ENCODE measurements at places on chromosomes 5 and 9.

DNA sequence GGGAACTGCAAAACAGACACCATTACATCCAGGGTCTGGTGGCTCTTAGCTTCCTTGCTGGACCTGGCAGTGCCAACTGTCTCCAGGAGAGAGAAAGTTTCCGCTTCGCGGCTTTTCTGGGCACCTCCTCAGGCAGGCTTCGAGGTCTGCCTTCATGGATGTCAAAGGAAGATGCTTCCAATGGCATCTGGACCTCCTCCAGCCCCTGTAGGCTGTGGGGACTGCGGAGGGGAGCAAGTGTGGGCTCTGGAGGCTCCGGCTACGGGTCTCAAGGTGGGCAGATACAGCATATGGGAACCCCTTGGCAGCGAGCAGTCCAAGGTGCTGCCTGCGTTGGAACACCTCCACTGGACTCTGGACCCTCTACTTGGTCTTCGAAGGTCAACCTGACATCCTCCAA lies 6.0 kb downstream of the C9orf50 start:
- no peak for DNase-seq

GRCh38 chr9:27442464-27442863 lies 81.6 kb upstream of the IFNK start:
- DNase-seq, result no peak

DNA sequence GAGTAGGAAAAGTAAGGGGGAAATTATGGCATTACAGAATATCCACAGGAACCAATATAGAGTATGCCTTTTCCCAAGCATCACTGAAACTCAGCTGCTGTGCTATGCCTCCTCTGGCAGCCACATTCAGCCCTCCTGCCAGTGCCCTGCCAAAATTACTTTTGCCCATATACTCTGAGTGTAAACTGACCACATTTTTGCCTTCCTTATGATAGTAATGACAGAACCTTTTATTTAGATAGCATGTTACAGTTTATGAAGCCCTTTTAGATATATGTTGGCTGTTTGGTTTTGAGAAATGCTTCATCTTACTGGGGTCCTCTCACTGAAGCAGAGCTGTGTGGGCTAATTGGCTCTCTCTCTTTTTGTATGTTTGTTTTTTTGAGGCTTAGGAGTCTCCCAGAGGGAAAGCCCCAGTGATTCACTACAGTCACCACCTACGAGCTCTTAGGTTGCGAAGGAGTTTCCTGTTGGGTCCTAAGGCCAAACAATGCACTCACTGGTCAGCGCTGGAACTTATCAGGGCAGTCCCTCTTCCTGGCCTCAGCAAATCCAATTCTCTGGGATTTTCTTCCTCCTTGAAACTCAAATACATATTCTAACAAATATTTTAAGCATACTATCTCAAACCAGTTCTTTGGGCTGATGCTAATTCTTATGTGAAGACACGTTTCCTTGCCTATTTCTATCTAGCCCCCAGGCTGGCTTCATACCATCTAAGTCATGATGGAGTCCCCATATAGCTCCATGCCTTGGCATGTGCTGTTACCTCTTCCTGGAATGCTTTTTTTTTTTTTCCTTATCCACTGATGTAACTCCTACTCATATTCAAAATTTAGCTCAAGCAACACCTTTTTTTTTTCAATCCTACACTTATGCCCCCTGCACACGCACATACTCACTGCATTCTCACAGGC lies 3.7 kb downstream of the PHF24 start:
- DNase-seq, result no peak

DNA sequence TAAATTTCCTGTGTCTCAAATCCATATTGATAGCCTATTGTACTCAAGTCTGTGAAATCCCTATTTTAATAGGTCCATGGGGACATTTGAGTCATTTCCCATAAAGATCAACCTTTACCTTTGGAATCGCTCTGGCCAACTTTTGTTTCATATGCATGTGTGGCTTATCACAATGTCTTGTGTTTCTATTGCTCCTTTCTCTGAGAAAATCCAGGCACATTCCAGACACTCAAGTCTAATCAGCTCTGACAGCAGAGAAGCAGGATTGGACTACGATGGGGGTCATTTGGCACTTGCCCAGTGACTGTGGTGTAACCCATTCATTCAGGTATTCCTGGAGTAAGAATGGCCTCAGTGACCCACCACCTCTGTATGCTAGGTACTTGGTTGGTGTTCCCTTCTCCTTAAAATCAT lies 48.4 kb downstream of the ACTBL2 start:
- no peak for DNase-seq

- DNase-seq, result no peak
Observed at GRCh38 chr5:76149636-76150035, 66.5 kb downstream of the SV2C start.

DNA sequence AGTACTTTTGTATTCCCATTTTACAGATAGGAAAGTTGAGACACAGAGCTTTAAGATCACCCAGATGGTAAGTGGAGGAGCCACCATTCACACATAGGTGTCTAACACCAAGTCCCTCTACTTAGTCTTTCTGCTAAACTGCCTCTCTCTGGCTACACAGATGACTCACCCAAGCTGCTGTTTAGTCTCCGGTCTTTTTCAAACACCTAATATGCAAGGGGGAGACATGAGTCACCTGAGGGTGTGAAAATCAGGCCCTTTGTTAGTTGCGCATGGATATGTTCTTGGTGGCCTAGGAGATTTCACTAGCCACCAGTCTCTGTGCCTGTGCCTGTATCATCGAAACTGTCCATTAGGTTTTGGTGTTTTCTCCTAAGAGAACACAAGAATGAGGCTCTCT lies 117.8 kb downstream of the MAST4 start:
- no peak for DNase-seq

DNA sequence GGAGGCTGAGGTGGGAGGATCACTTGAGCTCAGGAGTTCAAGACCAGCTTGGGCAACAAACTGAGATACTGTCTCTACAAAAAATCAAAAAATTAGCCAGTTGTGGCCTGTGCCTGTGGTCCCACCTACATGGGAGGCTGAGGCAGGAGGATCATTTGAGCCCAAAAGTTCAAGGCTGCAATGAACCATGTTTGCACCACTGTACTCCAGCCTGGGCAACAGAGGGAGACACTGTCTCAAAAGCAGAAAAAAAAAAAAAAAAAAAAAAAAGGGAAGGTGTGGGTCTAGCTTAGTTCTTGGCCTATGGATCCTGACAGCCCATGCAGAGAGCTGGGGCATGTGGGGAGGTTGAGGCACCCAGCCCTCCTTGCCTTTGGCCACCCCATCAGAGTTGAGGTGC lies 10.9 kb downstream of the PLPP7 start:
- DNase-seq, result no peak

- peak; percentile 59 for DNase-seq
Observed at GRCh38 chr5:123227216-123227615, 138.2 kb downstream of the PRDM6 start.

GRCh38 chr5:173841710-173842109 lies 46.4 kb upstream of the CPEB4 start:
- no peak for DNase-seq

GRCh38 chr9:120405860-120406259 lies 174.1 kb downstream of the CDK5RAP2 start:
- DNase-seq, result no peak

DNA sequence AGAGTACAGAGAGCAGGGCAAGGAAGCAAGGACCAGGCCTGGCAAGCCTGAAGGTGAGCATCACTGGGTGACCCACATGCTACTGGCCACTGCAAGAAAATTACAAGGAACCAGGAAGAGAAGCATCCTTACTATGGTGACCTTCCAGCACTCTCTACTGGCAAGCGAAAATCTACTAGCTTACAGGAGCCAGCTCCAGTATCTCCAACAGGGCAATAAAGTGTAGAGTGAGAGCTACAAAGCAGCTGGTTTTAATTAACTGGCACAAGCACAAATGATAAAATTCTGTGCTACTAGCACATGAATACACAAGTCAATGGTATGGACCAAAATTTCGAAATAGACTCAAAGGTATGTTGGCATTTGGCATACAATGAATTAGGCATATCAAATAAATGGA lies 113.3 kb upstream of the CAST start:
- DNase-seq, result no peak

- DNase-seq, result peak; percentile 44
Observed at GRCh38 chr5:41364346-41364745, 146.1 kb downstream of the PLCXD3 start.

DNA sequence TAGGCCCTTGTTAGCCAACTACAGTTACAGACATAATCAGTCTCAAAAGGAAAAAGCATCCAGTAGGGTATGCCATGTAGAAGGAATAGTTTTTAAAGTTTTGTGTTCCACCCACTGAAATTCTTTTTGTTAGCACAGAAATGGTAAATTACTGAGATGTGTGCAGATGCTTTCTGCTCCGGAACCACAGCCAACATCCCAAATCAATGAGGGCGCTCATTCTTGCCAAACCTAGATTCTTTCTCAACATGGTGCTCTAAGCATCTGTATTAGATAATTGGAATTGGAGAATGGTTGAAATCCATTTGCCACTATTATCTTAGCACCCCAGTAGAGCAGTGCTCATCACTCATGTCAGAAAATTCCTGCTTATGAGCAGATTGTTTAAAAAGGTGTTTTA lies 127.8 kb downstream of the SEC61B start:
- DNase-seq, result no peak

DNA sequence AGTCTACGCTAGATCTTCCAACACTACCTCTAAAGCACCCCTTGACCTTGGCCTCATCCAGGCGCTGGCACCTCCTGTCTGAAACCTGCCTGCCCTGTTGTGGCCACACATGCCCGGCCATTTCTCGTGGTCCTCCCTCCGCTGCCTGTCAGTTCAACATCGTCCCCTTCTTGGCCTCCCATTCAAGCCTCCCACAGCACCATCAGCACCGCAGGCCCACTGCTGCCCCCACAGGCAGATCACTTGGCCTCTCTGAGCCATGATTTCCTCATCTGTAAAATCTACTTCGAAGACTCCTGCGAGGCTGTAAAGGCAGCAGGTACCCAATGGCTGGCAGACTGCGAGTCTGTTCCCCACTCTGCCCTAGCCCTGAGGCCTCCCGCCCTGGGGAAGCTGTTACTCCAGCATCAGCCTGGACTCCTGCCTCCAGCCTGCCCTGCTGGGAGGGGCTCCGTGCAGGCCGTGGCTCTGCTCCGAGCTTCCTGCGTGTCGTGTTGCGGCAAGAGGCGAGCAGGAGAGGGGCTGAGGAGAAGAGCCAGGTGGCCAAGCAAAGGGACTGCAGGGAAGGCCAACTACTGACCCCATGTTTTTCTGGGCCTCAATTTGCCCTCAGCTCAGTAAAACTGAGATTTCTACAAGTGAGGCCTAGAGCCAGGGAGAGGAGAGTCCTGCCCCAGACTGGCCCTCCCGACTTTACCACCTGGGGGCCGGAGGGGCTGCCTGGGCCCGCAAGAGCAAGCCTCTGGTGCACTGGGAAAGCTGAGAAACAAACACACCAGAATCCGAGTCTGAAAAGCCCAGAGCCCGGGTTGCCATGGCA lies 70.5 kb upstream of the LRRTM2 start:
- no peak for DNase-seq

DNA sequence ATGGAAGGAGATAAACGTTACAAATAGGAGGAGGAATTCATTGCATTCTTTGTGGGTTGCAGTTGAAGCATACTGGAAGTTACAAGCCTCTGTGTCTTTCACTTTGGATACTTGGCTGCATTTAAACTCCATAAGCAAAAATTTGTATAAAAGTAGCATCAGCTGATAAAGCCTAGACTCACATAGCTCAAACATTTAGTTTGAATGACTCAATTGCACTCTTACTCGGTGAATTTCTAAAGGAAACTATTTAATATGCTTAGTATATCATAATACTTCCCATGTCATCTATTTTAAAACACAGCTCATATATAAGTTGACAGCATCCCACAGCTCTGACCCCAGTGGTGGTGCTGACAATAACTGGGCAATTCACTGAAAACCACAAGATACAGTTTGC lies 596.6 kb upstream of the ZNF608 start:
- DNase-seq, result no peak

DNA sequence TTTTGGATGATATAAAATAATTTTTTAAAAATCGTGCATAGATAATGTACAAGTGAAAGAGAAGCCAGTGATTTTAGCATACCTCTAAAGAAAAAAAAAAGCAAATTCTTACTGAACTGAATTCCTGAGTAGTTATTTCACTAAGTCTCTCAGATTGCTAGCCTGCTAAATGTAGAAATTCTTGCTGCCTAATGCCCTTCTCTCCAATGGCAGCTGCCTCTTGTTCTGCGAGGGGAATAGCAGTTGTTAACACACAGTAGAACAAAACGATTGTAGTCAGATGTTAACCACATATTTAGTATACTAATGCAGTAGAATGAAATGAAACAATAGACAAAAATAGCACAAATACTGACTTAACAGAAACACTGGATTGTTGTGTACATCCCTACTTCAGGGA lies 26.8 kb downstream of the SMAD5 start:
- DNase-seq, result no peak

- DNase-seq, result no peak
Observed at GRCh38 chr5:56852228-56853000, 37.1 kb downstream of the MAP3K1 start.

DNA sequence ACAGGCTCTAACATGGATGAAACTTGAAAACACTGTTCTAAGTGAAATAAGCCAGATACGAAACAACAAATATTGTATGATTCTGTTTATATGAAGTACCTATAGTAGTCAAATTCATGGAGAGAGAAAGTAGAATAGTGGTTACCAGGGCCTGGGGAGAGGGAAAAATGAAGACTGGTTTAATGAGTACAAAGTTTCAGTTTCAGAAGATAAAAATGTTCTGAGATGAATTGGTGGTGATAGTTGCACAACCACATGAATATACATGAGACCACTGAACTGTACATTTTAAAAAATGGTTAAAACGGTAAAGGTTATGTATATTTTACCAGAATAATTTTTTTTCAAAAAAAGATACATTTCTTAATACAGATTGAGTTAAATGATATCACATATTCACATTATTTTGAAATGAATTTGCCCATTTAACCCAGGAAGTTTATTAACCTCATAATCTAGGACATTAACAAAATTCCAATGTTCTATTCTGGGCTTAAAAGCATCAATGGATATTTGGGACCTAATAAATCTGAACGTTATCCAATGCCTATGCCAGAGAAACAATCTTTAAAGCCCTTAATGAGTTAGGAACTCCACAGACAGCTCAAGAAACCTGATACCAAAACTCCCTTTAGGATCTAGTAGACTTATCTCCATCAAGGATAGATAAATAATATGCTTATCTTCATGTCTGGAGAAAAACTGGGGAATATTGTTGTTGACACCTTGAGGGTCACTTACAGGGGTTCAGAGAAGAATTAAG lies 521.3 kb downstream of the EFNA5 start:
- no peak for DNase-seq

DNA sequence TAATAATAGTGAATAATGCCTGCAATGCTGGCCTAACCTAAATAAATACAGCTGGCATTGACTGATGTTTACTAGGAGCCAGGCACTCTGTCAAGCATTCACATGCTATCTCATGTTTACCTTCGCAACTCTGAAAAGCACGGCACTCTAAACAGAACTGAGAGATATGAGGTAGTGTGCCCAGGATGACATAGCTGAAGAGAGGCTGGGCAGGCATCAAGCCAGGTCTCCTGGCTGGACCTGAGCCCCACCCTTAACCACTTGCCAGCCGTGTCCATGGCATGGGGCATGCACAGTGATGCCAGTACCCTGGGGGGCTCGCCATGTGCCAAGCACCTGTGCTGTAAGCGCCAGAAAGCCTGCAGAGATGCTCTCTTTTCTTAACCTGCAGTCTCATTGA lies 119.4 kb upstream of the MVB12B start:
- DNase-seq, result no peak
